ENCODE measurements at places on chromosomes 6 and 20. TPM values are rescaled to one million over a fixed set of nuclear protein-coding genes. Genes with fewer than 3 reads are reported as not detected.

GRCh38 chr20:11162026-11162775 lies 488.4 kb upstream of the JAG1 start:
- H3K4me1 ChIP-seq, result no peaks in the 10 kb centered on the region
- no peaks in the 10 kb centered on the region for H3K27me3 ChIP-seq
- no peaks in the 10 kb centered on the region for H3K36me3 ChIP-seq
- no peak overlapping the region for H3K4me3 ChIP-seq
- DNase-seq, result no peak

DNA sequence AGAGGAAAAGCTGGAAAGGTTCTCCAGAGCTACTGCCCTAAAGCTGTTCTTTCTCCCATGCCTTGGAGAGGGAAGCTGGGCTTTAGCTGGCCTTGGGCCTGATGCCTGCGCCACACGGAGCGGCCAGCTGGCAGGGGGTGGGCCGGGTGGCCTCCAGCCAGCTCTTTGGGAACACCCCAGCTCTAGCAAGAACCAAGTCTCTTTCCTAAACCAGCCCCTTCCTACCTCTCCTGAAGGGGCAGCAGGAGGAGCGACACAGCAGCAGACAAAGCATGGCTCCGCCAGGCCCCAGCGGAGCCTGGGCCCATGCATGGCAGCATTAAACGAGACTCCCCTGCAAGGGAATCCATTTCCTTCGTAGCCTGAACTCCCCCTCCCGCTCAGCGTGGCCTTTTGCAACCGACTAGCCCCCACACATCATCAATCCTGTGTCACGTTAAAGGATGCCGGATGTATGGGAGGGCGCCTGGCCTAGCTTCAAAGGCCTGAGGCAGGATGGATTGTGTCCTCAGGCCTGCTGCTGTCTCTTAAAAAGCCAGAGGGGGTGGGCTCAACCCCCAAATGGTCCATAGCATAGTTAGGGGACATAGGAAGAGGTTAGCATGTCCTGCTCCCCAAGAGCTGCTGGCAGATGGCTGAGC lies 14.0 kb downstream of the MRPS18A start:
- DNase-seq, result no peak
- H3K36me3 ChIP-seq, result peaks cover 5% of the 10 kb centered on the region
- H3K27me3 ChIP-seq, result no peaks in the 10 kb centered on the region
- no peak overlapping the region for H3K4me3 ChIP-seq
- H3K27ac ChIP-seq, result no peak overlapping the region

- no peak overlapping the region for H3K27ac ChIP-seq
- H3K4me3 ChIP-seq, result no peak overlapping the region
- DNase-seq, result no peak
- no peaks in the 10 kb centered on the region for H3K4me1 ChIP-seq
- no peaks in the 10 kb centered on the region for H3K36me3 ChIP-seq
These were observed 258.0 kb downstream of the PLCB1 start for GRCh38 chr20:8390037-8390433.

DNA sequence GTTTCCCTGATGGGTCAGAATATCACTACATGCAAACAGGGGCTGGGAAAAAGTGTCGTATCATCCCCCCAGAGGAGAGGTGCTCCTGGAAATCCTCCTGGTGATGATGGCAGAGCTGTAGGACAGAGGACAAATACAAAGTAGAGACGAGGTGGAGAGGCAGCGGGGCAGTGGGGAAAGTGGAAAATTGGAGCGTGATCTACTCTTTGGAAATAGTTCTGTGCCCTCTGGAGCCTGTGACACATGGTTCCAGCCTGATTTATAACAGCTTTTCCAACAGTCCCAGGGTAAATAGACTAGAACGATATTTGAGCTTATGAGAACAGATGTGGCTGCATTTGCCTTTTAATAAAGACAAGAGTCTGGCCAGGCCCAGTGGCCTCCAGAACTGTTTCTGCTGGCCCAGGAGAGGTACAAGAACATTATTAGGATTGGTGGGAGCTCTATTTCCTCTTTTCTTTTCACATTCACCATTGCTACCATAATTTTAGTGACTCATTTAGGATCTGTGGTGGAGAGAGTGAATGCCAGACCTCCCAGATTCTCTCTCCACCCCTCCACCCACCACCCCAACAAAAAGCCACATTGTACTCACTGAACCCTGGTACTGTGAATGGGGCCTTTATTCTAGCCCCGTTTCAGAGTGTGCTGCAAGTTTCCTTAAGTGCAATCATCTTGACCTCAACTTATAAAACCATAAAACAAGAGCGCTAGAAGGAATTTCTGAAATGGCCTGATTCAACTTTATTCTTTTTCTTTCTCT lies 78.3 kb downstream of the BTBD3 start:
- no peak overlapping the region for H3K4me3 ChIP-seq
- H3K4me1 ChIP-seq, result 0 out of 2 replicates have a peak, but pooled peaks cover 4% of the 10 kb centered on the region
- no peaks in the 10 kb centered on the region for H3K27me3 ChIP-seq
- DNase-seq, result no peak
- no peak overlapping the region for H3K27ac ChIP-seq

DNA sequence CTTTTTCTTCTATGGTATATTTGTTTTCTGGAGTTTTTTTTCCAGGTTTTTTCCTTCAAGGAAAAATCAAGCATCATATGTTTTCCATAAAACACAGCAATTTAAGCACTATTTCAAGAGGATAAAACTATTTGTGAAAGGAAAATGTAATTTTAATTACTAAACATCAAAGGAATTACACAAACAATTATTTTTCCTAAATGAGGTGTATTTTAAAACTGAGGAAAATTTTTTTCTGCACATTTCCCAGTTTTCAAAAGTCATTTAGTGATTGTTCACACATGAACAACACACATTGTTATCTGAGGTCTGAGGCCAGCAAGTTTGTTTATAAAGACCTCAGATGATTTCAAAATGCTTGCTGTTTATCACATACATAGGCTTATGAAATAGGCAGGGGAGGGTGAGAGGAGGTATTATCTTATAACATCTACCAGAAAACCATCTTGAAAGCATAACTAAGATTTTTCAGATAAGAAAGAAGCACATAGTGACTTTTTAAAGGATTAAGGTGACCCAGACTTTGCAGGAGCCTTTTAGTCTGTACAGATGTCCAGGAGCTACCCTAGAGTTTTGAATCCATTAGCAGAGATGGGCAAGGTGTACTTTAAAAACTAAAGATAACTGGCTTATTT lies 381.6 kb downstream of the GJA1 start:
- H3K4me3 ChIP-seq, result no peak overlapping the region
- no peaks in the 10 kb centered on the region for H3K4me1 ChIP-seq
- DNase-seq, result no peak
- H3K36me3 ChIP-seq, result no peaks in the 10 kb centered on the region
- no peak overlapping the region for H3K27ac ChIP-seq

GRCh38 chr6:156778454-156779205 lies 1.5 kb downstream of the ARID1B start:
- no peaks in the 10 kb centered on the region for H3K36me3 ChIP-seq
- H3K4me1 ChIP-seq, result peaks cover 62% of the 10 kb centered on the region
- H3K27me3 ChIP-seq, result no peaks in the 10 kb centered on the region
- peak overlapping the region; percentile 73 for H3K4me3 ChIP-seq

- H3K36me3 ChIP-seq, result no peaks in the 10 kb centered on the region
- H3K4me1 ChIP-seq, result 0 out of 2 replicates have a peak, but pooled peaks cover 5% of the 10 kb centered on the region
- DNase-seq, result peak; percentile 4
These were observed 50.5 kb downstream of the FHL5 start for GRCh38 chr6:96613291-96613999.

- H3K36me3 ChIP-seq, result no peaks in the 10 kb centered on the region
- H3K27ac ChIP-seq, result no peak overlapping the region
- DNase-seq, result no peak
- no peak overlapping the region for H3K4me3 ChIP-seq
- no peaks in the 10 kb centered on the region for H3K4me1 ChIP-seq
- H3K27me3 ChIP-seq, result no peaks in the 10 kb centered on the region
These were observed 86.1 kb downstream of the PREX1 start for GRCh38 chr20:48741669-48742068.

The TOX2 gene
- 1.5 TPM for total RNA-seq

The AKAP12 gene
- total RNA-seq, result 80.2 TPM

The BNIP5 gene
- not detected for total RNA-seq

The ZSCAN31 gene
- total RNA-seq, result 4.7 TPM
